ENCODE measurements at places on chromosomes 11 and 22.

- no peak for DNase-seq
These were observed 153.2 kb downstream of the TTC17 start for GRCh38 chr11:43511959-43512358.

DNA sequence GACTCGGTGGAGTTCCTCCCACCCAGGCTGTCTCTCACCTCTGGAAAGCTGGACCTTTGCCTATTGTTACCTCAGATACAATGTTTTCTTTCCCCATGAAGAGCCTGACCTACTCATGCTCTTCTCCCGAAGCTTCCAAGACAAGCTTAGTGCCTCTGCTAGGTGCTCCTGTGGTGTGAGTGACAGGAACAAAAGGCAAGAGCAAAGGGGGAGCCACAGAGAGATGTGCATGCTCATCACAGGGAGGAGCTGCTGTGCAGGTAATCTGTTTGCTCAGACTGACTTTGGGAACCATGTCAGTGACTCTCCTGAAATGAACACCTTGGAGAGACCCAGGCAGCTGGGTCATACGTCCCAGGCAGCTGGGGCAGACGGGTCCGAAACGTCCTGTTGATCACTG is 53.6 kb upstream of the VSTM5 start:
- peak; percentile 55 for DNase-seq

DNA sequence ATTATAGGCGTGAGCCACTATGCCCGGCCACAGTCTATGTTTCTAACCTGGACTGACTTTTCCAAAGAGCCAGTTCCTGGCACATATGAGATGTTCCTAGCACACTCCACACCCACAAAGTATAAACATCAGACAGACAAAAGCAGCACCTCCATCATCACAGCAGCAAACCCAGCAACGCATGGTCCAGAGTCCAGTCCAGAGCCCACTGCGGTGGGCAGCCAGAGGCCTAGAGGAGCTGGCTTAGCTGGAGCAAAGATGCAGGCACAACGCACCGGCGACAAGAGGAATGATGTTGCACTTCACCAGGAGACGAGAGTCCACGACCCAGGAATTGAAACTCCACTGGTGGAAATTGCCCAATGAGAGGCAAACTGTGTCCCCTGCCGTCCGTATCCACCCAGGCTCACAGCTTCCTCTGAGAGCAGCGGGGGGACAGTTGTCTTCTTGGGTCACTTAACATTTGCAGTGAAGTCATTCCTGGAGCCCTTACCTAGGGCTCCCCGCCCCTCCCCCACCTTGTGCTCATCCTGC is 36.6 kb downstream of the RPS6KA4 start:
- DNase-seq, result no peak

DNA sequence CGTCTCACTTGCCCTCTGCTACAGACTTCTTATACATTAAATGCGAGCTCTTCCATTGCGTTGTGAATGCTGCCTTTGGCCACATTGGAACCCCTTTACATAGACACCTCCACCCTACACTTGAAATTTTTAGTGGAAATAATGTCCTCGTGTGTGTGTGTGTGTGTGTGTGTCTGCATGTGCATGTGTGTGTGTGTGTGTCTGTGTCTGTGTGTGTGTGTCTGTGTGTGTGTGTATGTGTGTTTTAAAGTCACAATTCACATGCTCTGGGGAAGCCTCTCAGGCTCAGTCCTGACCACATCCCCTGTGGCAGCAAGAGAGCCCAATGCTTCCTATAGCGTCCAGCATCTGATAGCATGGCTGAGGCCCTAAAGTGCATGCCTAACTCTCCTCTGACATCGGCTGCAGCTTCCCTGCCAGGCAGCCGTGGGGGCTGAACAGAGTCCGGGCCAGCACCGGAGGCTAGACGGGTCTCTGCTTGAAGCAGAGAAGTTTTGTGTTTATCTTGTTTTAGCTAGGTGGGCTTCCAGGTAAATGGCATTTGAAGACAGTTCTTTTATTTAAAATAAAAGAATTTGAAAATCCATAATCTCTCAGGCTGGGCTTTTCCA is 64.5 kb upstream of the EMID1 start:
- DNase-seq, result no peak

- DNase-seq, result no peak
These were observed 148.8 kb downstream of the NCAM1 start for GRCh38 chr11:113110046-113110445.

DNA sequence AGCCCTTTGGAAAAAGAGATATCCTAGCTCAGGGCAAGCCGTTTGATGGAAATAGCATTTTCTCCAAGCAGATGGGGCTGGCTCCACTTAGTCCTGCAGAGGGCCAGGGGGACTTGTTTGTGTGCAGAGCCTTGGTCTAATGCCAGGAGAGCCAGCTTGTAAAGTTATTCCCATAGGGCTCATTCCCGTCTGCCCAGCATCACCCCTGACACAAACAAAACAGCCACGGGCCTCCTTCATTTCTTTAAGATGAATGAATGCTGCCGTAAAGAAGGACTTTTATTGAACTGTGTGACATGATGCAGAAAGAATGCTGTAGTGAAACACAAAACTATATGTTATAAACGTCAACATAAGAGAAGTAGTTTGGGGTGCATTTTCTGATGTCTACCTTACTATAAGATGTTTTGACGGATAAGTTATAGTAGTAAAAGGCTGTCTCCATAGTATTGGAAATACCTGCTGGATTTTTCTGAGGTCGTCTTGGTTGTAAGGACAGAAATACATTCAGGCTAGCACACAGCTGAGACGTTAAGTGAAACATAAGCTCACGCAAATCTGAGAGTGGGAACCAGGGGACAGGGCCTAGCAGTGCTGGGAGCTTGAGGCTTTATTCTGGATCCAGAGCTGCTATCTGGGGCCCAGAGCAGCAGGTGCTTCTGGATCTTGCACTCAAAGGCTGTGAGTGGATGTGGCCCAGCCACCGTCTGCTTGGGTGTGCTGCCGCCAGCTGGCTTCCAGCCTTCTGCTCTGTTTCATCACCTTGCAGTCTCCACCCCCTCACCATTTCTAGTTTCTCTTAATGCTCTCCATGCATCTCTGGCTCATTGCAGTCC is 53.3 kb downstream of the NCAM1 start:
- peak; percentile 81 for DNase-seq

DNA sequence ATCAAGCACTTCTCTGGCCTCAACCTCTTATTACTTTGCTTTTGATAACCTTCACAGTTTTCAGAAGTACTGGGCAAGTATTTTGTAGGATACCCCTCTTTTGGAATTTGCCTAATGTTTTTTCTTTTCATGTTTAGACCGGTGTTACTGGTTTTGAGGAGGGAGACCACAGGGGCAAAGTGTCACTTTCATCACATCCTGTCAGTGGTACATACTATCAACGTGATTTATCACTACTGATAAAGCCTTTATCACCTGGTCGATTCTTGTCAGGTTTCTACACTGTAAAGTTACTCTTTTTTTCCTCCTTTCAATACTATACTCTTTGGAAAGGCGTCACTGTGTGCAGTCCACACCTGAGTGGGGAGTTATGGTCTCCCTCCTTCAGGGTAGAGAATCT is 26.7 kb downstream of the QSER1 start:
- DNase-seq, result no peak

DNA sequence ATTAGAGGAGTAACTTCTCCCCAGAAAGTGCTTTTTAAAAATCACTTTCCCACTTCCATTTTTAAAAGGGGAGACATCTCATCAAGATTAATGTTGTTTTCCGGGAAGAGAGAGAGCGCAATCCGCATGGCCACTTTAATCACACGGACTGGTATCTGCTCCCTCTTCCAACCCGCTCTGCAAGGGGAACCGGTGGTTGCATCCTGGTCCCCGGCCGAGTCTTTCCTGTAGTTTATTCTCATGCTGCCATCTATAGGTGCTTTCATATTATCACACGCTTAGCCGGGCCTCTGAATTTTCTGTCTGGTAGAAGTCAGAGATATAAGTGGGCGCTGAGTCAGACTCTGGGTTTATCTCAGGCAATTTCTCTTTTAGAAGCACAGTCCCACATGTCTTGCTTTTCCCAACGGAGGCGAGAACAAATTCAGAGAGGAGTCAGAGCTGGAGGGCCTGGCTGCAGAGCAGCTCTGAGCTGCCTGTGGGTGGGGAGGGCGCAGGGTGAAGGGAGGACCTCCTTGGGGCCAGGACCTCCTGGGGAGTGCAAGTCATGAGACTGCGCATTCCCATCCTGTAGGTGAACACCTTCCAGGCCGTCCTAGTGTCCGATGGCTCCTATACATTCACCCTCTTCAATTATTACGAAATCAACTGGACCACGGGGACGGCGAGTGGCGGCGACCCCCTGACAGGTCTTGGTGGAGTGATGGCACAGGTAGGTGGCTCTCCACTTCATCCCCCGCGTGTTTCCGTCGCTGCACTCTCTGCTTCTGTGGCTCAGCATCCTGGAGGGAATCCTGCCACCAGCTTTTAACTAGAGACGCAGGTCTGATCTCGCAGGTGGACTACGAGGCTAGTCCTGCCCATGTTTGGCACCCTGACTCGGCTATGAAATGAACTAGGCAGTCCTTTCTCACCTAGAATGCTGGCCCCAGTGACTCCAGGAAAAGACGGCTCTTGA is 11.7 kb downstream of the TECTA start:
- peak; percentile 73 for DNase-seq

Data from DMS153 (cell line).